NCI-H2171 treated with DMSO at 0.1 percent for 48 hours (cell line): ENCODE measurements at places on chromosomes 7 and 10.

- DNase-seq: no peak
Measured at GRCh38 chr7:150845421-150845861, 6.9 kb upstream of the AOC1 start.

DNA sequence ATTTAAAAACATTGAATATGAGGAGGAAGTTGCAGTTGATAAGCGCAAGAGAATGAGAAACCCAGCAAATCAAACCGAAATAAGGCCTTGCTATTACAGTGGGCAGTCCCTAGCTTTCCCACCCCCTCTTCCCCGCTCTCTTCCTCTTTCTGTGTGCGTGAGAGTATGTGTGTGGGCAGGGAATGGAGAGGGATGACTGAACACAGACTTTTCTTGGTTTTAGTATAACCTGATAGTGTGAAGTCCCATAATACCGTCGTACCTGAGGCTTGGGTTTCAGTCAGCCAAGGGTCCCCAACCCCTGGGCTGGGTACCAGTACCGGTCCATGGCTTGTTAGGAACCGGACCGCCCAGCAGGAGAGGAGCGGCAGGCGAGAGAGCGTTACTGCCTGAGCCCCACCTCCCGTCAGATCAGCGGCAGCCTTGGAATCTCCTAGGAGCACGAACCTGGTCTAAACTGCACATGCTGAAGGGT, 255.3 kb downstream of the CELF2 start:
- DNase-seq: no peak

- no peak for DNase-seq
Measured at GRCh38 chr10:49183596-49184542, 4.3 kb downstream of the TMEM273 start.

GRCh38 chr7:129801882-129802281, 150.9 kb downstream of the UBE2H start:
- DNase-seq: peak; percentile 23

- DNase-seq: no peak
Measured at GRCh38 chr7:141512597-141512996, 38.6 kb upstream of the AGK start.

- no peak for DNase-seq
Measured at GRCh38 chr7:880450-880849, 4.1 kb downstream of the GET4 start.

DNA sequence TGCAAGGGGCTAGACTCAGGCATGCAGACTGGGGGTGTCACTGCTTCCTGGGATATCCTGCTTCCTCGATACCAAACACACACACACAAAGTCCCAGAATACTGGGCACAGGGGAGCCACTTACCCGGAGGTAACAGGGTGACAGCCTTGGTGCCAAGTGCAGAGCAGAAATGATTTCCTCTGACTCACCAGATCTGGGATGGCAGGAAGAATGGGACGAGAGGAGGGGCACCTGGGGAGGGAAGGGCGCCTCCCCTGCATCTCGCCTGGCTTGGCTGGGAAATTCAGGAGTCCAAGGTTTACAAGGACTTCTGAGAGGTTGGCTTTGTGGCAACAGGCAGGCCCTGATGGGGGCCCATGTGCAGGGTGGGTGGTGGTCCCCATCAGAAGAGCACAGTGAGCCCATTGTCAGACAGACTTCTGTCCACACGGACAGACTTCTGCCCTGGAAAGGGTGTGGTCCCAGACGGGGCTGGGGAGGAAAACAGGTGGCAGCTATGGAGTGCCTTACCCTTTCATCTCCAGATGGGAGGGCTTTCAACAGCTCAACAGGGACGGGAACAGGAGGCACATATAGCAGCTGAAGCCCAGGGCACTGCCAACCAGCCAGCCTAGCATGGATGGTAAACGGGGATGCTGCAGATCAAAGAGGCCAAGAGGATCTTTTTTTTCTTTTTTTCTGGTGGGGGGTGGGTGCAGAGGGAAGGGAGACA, 9.7 kb upstream of the CCL24 start:
- DNase-seq: peak; percentile 30

- no peak for DNase-seq
Measured at GRCh38 chr7:85038466-85038865, 148.4 kb downstream of the SEMA3D start.

DNA sequence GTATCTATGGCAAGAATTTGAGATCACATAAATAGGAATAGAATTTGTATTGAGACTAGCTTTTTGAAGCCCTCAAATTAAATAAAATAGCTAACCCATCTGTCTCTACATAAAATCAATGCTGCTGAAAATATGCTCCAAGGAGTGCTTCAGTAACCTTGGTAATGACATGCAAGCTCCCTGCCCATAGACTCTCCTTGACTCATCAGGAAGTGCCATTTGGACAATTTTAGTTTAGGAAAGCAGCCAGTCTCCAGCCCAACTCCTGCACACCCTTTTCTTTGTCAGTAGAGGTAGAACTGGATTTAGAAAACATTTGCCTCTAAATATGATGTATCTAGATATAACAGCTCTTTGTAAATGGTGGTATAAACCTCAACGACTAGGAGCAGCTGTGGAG, 69.9 kb upstream of the PTPRZ1 start:
- DNase-seq: no peak

DNA sequence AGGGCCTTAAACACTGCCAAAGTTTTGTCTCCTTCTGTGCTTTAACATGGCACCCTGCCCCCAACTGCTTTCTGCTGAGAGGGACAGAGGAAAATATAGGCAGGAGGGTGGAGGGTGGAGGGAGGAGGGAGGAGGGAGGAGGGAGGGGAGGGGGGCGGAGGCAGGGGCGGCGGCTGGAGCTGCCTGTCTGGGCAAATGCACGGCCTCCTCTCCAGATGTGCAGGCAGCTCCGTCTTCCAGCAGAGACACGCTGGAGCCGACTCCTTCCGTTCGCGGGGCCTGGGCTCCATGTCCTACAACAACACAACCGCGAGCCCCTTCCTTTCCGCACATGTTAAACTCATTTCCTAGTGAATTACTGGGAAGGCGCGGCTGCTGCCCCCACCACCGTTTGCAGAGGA, 14.2 kb downstream of the EBF3 start:
- peak; percentile 70 for DNase-seq

DNA sequence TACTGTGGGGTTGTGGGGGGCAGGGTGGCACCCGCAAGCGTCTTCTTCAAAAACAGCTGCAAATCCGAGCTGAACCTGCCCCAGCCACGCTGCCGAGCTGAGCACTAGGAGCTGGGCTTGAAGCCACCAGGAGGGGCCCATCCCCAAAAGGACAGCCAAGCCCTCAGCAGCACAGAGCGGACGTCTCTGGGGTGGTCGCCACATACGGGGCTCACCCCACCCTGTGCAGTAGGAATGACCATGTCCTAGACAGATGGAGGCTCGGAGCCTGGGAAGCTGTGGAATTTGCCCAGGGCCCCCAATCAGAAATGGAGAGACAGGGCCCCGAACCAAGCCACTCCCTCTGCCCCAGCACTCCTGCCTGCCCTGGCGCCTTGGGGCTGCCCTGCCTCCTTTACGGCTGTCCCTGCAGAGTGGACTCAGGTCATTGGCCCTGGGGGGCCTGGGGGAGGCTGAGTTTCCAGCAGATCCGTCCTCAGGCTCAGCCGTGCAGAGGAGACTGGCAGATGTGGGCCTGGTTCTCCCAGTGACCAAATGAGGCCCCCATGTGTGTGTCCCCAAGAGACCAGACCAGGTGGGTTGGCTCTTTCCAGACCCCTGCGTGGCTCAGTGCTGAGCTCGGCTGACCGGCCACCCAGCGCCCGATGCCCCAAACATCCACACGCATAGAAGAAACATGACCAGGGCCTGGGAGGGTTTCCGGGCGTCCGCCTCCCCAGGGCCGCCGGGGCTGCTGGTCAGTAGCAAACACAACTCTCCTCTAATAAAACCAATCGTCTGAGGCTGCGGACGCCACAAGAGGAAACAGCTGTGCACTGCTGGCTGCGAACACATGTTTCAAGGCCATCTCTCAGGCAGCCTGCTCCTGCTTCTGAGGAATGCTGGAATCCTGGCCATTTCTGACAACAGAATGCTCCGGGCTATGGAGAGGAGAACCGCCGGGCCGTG, 54.9 kb downstream of the PDGFA start:
- no peak for DNase-seq

DNA sequence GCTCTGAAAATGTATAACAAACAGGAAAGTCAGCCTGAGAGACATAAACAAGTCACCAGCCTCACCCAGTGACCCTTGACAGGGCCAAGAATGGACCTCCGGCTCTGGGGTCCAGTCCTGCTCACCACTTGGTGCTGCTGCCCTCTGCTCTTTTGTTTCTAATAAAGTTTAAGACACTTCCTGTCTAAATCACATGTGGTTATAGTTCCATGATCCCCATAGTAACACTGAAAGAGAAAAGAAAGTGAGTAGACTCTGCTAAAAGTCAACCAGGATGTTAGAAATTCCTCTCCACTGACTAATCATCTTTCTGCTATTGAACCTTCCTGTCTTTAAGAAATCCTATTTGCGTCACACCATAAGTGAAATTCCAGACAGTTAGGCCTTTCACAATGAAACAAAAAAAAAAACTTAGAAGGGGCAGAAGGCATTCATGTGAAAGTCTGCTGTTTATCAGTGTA, 179.2 kb upstream of the BET1 start:
- no peak for DNase-seq

DNA sequence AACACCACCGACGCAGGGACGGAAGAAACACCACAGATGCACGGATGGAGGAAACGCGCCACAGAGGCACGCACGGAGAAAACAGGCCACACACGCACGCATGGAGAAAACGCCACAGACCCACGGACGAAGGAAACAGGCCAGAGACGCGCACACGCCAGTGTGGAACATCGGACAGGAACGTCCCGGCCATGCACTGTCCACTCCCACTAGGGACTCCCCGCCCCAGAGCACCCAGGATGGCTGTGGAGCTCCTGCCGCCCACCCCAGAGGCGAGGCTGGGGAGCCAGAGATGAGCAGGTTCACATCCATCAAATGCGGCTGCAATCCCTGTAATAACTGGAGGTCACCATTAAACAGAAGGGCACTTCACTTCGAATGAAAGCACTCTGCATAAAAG, 17.3 kb downstream of the DIP2C start:
- DNase-seq: no peak

GRCh38 chr7:154867068-154867467, 135.9 kb downstream of the PAXIP1 start:
- no peak for DNase-seq

- peak; percentile 72 for DNase-seq
Measured at GRCh38 chr7:29278337-29279069, 83.9 kb downstream of the CHN2 start.

GRCh38 chr10:11858093-11858492, 34.9 kb downstream of the PROSER2 start:
- no peak for DNase-seq

DNA sequence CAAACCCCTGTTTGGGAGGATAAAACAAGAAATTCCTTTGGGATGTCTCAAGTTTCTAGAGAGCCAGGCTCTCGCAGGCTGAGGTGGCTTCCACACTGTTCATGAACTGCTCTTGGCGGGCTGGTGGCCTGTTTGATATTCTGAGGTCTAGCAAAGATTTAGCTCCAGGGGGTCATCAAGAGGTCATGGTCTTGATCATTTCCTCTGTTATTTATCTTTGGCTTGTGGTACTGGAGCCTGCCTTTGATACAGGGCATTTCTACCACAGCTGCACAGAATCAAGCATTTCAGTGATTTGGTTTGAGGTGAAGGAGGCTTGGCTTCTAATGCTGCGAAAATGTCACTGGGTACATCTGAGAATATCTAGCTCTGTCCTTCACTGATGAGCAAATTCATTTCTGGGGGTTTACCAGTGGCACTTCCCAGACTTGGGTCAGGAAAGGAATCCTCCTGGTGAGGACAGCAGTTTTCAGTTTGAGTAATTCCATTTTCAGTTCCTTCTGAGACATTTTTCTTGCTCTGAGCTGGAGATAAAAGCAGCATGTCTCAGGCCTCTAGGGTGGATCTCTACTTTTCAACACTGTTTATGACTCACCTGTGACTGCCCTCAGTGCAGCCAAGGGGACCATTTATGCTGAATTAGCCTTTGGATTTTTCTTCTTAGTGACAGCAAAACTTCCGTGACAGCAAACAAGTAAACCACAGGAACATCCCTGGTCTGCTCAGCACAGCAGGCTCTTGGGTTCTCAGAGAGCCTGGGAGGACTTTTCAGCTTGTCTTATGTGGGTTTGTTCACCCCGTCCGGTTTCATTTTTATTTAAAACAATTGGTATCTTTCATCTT, 312.0 kb downstream of the RNLS start:
- DNase-seq: no peak
